ENCODE measurements at places on chromosomes 3 and 15.

DNA sequence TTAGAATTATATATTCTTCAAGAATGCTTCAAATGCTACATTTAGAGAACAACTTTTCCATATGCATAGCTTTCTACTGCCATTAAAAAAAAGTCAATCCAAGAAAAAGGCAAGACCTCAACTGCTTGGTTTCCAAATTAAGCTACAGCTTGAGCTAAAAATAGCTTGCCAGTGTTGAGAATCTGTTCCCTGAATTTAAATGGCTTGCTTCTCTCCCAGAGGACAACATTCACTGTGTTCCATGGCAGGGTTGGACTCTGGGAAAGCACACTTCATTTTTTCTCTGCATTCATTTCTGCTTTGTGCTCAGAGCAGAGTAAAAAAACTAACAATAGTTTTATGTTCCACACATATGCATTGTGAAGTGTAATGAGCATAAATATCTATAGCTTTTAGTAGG, 50.3 kb upstream of the ACTL6A start:
- no peak for DNase-seq

DNA sequence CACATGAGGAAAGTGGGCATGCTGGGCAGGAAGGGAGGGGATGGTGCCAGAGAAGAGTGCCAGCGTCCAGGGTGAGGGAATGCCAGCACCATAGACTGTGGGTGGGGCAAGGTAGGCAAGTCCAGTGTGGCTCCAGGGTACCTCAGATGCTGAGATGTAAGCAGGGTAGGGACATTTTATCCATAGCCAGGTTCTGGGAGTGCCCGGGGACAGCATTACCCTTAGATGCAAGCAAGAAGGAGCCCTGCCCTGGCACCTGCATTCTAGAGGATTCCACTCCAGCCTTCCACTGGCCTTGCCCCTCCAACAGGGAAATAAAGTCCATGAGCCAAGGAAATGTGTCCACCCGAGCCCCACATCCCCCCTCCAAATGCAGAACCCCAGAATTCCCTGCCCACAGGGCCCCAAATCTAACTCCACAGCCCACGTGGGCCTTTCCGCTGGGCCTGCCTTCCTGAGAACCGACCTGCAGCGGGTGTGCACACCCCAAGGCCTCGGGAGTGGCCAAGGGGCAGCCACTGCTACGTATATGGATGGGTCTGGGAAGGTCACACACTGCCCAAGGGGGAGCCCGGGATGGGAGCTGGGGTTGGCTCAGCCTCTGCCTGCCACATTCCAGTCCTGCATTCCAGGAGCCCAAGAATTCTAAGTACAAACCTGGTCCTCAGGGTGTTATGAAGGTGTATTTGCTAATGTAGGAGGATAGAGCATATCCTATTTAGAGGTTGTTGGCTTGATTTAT, 20.3 kb upstream of the CYP11A1 start:
- DNase-seq = peak; percentile 77

DNA sequence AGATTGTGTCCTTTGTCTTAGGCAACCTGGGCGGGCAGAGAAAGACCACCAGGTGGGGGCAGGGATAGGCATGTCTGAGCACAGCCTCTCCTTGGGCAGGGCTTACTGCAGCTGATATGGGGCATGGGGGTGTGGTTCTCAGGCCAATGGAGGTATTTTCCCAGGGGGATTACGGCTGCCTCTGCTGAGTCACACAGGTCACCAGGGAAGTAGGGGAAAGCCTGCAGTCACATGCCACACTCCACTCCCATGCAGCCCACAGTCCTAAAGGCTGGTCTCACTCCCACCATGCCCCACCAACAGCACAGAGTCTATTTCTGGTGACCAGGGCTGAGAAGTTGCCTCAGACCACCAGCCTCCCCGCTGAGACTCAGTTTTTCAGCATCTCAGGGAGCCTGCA, 466.4 kb downstream of the DIPK2A start:
- no peak for DNase-seq

GRCh38 chr3:86708893-86709292, 282.1 kb downstream of the VGLL3 start:
- no peak for DNase-seq

GRCh38 chr15:58224068-58224467, 85.9 kb downstream of the AQP9 start:
- no peak for DNase-seq

- peak; percentile 12 for DNase-seq
Observed at GRCh38 chr3:100521439-100521845, 29.0 kb downstream of the TMEM45A start.

GRCh38 chr3:183108001-183108449, 8.7 kb upstream of the MCCC1 start:
- peak; percentile 60 for DNase-seq

DNA sequence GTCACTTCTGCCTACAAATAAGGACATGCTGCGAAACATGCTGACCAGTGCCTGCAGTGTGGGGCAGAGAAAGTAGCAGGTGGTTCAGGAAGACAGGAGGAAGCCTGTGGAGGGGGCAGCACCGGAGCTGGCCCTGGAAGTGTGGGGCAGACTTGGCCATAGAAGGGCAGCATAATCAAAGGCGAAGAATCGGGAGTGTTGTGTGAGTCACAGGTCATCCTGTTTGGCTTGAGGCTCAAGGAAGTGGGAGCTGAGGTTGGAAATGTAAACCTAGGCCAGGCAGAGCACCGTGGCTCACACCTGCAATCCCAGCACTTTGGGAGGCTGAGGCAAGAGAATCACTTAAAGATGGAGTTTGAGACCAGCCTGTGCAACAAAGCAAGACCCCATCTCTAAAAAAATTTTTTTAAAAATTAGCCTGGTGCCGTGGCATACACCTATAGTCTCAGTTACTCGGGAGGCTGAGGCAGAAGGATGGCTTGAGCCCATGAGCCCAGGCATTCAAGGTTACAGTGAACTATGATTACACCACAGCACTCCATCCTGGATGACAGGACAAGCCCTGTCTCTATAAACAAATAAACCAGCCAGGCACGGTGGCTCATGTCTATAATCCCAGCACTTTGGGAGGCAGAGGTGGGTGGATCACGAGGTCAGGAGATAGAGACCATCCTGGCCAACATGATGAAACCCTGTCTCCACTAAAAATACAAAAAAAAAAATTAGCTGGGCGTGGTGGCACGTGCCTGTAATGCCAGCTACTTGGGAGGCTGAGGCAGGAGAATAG, 54.0 kb downstream of the FAM43A start:
- DNase-seq = no peak

- no peak for DNase-seq
Observed at GRCh38 chr3:88312256-88312655, 162.5 kb downstream of the C3orf38 start.

- peak; percentile 54 for DNase-seq
Observed at GRCh38 chr3:186220365-186220764, 111.5 kb upstream of the ETV5 start.

DNA sequence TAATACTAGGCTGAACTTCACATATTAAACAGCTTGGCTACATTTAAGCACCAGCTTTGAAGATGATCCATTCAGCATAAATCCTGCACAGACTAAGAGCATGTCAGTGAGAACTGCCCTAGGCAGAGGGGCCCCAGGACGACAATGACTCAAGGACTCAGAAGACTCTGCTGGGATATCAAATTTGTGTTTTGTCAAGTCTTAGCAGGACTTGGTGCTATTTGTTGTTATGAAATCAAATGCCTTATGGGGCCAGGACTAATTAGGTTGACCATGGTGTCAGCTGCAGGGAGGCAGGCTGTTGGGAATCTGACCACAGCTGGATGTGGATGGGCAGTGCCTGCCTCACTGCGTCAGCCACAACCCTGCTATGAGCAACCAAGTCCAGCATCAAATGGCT, 91.8 kb downstream of the RYR3 start:
- no peak for DNase-seq

- no peak for DNase-seq
Observed at GRCh38 chr3:15367059-15367458, 34.7 kb upstream of the SH3BP5 start.

DNA sequence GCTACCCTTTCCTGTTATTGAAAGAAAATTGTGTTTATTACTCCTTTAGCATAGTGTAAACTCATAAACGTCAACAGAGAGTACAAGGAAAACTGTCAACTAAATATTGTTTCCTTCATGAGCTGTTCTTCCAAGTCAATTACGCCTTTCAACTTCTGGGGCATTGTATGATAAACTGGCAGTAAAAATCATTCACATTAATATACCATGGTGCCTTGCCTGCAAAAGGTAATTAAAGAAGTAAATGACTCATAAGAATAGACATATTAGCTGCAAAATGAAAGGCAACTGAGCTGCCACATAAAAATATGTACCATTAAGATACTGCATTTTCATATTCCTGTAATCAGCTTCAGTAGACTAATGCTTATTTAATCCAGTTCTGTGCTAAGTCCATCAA, 447.3 kb downstream of the FOXP1 start:
- DNase-seq = no peak

- DNase-seq = peak; percentile 93
Observed at GRCh38 chr15:43775411-43775965, 1.3 kb downstream of the ELL3 start.

DNA sequence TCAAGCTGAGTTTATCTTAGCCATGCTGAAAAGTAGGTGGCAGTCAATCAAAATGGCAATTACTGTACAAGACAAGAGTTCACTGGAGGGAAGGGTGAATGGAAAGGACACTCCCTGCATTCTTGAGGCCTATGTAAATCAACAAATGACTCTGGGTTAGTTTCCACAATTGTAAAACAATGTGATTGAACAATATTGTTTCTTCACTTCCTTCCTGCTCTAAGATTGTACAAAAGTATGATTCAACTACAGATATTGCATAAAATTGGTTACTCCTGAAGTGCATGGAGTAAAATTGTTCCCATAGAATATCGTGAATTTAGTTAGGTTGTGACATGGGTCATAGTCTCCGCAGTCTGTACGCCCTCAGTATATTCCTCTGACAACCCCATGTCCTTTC, 277.6 kb downstream of the LPP start:
- no peak for DNase-seq

GRCh38 chr3:178203650-178204049, 332.6 kb upstream of the KCNMB2 start:
- DNase-seq = no peak

DNA sequence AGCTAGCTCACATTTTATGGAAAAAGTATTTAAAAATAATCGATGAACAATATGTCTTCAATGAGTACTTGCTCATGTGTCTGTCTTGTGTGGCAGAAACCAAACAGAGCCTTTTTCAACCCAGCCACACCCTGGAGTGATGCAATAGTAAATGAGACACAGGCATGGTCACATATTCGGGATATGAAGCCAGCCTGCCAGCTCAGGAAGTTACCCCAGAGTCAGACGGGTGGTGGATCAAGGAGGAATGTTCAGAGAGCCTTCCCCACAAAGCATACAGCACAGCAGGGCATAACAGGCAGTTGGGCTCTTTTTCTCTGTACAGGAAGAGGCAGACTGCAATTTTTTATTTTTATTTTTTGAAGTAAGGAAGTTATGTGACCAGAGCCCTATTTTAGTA, 27.3 kb downstream of the LARP6 start:
- no peak for DNase-seq
